ENCODE measurements at places on chromosomes 1 and 21.
A peak's percentile ranks its signal among the peaks of the same experiment; 100 is the strongest.

DNA sequence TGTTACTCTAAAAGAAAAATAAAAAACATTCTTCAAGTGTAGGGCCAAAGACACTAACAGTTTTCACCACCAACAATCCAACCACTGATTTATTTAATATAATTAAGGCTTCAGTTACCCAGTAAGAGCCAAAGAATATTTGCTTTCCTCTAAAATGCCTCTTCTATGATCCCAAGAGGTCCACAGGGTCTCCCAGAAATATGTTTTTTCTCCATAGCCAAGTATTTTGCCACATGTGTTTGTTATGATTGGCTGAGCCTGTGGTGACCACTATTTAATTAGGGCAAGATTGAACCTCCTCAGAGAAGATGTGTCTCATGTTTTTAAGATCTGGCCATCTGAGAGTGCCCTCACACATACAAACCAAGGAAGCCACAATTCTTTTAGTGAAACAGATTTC is 135.9 kb downstream of the TPR start:
- DNase-seq: no peak

DNA sequence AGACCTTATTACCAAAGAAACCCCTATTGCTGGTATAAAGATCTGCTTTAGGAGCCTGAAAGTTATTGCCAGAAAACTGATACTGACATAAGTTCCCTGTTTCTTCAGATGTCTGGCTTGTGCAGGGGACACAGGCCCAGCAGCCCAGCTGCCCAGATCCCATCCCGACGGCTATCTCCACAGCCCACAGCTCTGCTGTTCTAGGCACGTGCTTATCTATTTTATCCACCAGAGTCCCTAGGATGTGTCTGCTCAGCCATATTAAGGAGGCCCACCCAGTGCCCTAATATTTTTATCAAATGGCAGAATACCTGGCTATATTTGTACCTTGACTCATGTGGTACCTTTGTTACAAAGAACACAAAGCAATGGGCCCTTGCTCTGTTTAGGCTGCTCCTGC is 58.9 kb downstream of the DDX20 start:
- DNase-seq: no peak

DNA sequence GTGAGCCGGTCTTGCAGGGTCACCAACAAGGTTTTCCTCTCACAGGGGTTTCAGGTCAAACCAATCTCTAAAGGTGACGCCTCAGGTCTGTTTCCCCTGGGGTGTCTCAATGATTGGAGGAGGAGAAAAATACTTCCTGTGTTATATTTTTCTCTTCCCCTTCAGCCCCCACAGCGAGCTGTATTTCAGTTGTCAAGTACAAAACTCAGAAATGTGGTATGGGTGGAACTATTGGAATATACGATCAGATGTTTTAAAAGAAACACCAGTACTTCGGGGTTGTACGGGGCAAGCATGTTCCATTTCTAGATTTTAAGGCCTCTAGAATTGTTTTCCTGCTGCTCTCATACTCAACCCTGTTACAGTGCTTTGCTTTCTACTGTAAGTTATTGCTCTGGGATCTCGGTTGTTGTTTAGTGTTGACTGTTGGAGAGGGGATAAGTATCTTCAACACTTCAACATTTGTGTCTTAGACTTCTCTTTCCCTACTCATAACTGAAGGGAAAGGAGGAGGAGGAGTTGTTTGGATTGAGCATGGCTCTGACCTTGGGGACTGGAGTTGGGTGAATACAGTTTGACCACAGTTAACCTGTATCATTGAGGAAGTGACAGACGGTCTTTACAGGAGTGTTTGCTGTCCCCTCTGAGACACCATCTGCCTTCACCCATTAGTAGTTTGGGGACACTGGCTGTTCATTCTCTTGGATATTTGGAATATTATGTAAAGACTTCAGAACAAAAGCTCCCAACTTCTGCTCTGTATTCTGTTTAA is 2.0 kb downstream of the MAPKAPK2 start:
- DNase-seq: no peak

DNA sequence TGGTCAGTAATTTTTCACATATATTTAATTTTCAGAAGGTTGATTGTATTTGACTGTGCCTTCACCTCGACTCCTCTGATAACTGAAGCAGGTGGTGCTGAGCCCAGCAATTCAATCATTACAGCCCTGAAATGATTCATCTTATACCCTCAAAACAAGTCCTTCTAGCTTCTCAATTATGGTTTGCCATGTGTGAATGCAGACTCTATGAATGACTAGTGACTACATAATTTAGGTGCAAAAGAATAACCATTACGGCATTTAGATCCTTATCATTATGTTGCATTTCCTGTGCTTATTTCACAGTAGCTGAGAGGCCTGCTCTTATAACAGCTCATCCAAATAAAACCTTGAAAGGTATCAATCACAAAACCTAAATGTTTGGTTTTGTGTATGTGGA is 54.0 kb upstream of the COL11A1 start:
- DNase-seq: no peak

GRCh38 chr1:116966791-116967190 is 34.8 kb upstream of the CD101 start:
- DNase-seq: no peak

GRCh38 chr1:89519779-89520358 is 4.8 kb upstream of the LRRC8B start:
- peak; percentile 3 for DNase-seq

DNA sequence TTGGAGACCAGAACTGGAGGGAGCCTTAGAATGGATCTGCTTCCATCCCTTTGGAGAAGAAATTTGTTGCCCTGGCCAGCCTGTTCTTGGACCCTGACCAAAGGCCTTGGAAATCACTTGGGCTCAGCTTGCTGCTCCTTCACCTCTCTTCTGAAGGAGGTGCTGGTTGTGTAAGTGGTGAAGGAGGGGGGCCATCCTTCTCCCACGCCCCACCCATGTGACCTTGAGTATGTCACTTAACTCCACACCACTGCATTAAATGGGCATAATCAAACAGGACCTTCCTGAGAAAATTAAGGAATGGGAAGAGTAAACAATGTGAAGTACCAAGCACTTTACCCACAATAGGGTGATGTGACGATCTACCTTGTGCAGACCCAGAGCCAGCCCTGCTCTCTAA is 68.3 kb upstream of the GJB5 start:
- DNase-seq: no peak

DNA sequence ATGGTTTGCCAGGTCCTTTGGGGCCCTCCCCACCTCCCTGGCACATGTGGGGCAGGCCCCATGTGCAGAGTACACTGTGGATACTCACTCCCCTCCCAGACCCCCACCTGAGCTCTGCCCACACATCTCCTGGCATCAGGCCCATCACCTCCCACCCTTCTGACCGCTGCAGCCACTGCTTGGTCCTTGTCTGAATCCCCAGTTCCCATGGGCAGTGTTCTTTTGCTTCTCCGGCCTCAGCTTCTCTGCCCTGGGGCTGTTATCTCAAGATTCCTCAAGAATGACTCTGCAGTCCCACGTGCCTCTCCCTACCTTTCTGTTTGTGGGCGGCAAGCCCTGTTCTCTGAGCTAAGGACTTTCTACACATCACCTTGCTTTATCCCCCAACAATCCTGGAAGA is 187.7 kb upstream of the EDN2 start:
- no peak for DNase-seq

- DNase-seq: no peak
Observed at GRCh38 chr1:59288046-59288445, 8.8 kb upstream of the FGGY start.

DNA sequence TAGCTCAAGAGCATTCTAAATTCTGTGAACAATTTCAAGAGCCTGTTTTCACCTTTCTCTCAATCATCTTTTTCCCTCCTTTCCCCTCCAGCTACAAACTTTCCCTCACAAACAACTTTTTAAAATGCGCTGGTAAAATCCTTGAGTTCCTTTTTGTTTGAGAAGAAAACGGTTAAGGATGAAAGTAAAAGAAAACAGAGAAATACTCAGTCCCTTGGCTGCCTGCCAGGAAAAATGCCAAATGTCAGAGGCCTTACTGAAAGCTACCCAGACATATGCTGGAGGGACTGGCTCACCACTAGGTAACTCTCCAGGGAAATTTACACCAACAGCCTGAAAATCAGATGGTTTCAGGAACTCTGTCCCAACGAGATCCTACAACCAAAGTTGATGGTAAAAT is 11.0 kb upstream of the SERBP1 start:
- DNase-seq: no peak

DNA sequence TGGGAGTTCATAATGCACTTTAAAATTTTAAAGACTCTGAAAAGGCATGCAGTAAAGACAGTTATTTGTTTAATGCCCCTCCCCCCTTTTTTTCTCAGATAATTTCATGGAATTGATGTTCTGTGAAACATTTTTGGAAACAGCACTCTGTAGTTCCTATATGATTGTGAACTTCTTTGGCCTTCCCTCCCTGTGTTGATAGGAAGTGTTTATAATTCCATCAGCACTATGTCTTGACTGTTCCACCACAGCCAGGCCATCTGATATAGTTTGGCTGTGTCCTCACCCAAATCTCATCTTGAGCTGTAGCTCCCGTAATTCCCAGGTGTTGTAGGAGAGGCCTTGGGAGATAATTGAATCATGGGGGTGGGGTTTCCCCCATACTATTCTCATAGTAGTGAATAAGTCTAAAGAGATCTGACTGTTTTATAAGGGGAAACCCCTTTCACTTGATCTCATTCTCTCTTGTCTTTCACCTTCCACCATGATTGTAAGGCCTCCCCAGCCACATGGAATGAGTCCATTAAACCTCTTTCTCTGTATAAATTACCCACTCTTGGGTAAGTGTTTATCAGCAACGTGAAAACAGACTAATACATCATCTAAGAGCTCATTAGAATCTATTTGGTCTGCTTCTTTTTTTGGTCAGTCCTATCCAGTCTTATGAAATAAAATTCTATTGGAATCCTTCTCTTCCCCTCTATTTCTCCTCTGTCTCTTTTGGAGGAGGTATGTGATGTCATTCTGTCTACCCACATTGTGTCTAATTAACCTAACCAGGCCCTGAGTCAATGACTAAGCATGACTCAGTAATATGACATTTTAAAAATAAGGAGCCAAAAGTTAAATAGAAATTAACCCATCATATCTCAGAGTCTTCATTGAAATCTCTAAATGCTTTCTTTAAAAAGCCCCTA is 8.9 kb downstream of the CCDC185 start:
- DNase-seq: no peak

DNA sequence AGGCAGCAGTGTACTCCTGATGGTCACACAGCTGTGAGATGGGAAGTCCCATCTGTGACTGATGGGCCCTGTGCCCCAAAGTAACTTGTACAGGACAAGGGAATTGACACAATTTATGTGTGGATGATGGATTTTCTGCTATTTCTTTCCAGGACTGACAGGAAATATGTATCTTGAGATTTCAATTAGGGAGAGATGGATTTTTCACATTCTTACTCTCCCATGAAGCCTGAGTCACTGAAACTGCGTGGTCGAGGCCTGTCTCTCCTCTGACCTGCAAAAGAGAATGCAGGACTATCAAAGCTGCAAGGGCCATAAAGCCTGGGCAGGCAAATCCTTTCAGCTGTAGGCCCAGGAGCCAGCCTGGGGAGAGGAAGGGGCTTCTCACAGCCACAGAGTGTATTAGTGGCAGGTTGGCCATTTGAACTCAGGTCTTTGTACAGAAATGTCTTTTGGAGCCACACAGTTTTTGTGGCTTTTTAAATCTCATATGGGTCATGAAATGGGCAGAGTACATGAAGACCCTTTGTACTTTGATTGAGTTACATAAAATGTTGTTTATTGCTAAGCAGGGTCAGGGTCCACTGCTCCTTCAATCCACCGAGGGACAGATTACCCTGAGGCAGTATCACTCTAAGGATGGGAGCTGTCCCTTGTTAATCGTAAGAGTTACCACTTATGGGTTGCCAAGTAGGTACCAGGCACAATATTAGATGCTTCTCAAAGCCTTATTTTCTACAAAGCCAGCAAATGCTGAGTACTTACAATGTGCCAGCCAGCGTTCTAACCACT is 14.8 kb downstream of the ALX3 start:
- DNase-seq: no peak

Measured in stimulated activated CD4-positive, alpha-beta T cell treated with anti-CD3 and anti-CD28 coated beads, Interleukin-15, amount 100 ng/mL, for 1 hour (primary cell).